T-cell (primary cell): ENCODE measurements at places on chromosomes 7 and 10.

- H3K27ac ChIP-seq: no peak overlapping the region
- H3K4me3 ChIP-seq: no peak overlapping the region
- no peaks in the 10 kb centered on the region for H3K27me3 ChIP-seq
- peaks cover 62% of the 10 kb centered on the region for H3K4me1 ChIP-seq
- peaks cover 5% of the 10 kb centered on the region for H3K36me3 ChIP-seq
Observed at GRCh38 chr7:55477781-55478374, 94.4 kb downstream of the VOPP1 start.

DNA sequence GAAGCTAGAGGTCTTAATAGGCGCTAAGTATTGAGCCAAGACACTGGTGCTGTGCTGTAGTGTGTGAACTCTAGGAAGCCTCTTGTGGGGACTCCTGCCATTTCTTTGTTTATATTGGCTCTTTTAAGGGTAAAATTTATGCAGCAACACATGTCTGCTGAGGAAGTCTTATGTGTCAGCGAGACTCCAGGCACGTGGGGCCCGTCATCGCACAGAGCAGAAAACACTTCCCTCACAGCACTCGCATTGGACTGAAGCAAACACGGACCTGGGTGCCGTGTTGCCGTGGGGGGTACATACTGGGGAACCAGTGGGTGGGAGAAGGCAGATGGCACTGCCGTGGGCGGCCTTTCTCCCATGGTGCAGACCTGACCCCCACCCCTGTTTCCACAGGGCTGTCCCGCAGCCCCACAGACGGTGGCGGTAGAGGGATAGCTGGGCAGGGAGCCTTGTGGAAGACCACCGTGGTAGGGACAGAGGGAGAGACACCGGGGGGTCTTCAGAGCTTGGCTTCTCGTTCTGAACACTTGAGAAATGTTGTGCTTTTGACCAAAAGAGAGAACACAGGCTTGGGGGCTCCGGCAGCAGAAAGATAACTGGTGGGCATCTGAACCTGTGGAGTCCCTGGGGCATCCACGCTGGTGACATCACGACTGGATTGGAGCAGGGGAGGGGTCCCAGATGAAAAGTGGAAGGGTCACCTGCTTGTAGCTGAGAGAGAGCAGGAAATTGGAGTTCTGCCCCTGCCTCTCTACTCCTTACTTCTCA, 284.7 kb upstream of the SHH start:
- DNase-seq: no peak
- H3K4me3 ChIP-seq: no peak overlapping the region
- H3K4me1 ChIP-seq: peaks cover 18% of the 10 kb centered on the region
- H3K36me3 ChIP-seq: no peaks in the 10 kb centered on the region
- H3K27ac ChIP-seq: no peak overlapping the region

DNA sequence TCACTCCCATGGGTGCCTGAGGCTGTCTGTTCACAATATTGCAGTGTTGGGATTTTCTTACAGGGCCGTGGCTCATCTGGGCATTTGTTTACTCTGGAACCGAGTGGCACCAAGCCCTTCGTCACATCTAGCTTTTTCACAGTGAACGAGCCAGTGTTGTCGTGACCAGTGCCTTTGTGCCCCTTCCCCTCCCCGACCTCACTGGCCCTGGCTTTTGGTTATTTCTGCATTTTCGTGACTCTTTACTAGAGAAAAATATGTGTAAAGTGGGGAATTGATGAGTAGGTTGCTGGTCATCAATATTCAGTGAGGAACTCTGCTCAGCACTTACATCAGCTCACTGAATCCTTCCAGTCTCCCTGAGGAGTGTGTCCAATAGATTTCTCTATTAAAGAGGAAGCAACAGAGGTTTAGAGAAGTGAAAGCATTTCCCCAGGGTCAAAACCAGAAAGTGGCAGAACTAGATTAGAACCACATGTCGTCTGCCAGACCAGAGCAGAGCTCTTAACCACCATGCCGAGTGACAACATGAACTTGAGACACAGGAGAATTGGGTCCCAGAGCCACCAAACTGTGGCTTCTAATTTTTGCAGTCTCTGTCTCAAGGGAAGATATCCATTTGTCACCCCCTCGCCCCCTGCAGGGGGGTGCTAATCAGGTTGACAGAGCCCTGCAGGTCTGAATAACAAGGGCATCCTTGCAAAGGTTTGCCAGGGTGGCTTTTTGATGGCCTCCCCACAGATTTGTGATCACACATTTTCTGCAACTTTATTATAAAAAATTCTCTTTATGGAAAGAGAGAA, 125.3 kb downstream of the CHN2 start:
- H3K27ac ChIP-seq: no peak overlapping the region
- no peaks in the 10 kb centered on the region for H3K27me3 ChIP-seq
- no peak for DNase-seq
- no peaks in the 10 kb centered on the region for H3K36me3 ChIP-seq
- no peaks in the 10 kb centered on the region for H3K4me1 ChIP-seq

- H3K36me3 ChIP-seq: no peaks in the 10 kb centered on the region
- no peak overlapping the region for H3K27ac ChIP-seq
- no peaks in the 10 kb centered on the region for H3K4me1 ChIP-seq
- H3K27me3 ChIP-seq: no peaks in the 10 kb centered on the region
Observed at GRCh38 chr7:79317728-79318127, 135.7 kb downstream of the MAGI2 start.

DNA sequence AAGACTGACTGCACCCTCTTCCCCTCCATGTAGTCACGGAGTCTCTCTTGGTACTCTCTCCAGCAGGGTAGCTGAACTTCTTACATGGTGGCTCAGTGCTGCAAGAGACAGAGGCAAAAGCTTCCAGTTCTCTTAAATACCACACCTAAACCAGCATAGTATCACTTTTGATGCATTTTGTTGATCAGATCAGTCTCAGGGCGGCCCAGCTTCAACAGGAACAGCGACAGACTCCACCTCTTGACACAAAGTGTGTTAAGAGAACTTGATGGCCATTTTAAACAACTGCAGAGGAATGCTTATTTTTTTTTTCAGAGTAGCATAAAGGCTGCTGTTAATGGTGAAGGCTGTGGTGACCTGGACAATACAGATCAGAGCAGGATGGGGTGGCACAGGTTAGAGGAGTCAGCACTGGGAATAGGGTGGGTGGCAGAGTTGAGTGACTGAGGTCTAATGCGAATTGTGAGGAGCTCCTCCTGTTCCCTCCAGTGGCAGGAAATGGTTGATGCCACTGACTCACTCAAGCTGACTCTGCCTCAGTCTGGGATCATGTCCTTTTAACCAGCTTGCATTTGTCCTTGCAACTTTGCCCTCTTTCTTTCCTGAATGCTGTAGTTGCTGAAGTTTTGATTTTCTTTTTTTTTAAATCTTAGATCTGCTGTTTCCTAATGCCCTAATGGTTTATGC, 17.3 kb downstream of the MGAM start:
- no peak overlapping the region for H3K4me3 ChIP-seq
- no peaks in the 10 kb centered on the region for H3K4me1 ChIP-seq
- H3K27ac ChIP-seq: no peak overlapping the region

DNA sequence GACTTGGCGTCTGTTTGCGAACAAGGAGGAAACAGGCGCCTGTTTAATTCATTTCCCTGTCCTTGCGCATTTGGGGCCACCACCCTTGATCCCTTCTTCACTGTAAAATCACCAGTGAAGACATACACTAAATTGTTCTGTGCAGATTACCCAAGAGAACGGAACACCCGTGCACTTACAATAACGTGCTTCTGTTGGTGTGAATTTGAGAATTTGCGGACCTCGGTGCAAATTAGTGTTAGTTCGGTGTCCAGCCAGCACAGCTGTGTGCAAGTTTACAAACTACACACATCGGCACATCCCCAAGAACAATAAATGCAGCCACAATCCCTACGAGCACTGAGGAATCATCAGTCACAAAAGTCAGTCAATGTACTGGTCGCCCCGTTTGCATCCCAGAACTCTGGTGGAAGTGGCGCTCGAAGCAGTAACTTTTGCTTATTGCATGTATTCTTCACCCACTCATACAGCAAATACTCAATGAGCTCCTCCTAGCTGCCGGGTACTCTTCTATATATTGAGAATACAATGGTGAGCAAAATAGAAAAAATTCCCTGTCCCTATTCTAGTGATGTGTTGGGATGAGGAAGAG, 786 bp upstream of the CNOT4 start:
- no peaks in the 10 kb centered on the region for H3K27me3 ChIP-seq
- H3K4me1 ChIP-seq: peaks cover 15% of the 10 kb centered on the region
- no peak overlapping the region for H3K27ac ChIP-seq
- DNase-seq: no peak
- no peaks in the 10 kb centered on the region for H3K36me3 ChIP-seq

DNA sequence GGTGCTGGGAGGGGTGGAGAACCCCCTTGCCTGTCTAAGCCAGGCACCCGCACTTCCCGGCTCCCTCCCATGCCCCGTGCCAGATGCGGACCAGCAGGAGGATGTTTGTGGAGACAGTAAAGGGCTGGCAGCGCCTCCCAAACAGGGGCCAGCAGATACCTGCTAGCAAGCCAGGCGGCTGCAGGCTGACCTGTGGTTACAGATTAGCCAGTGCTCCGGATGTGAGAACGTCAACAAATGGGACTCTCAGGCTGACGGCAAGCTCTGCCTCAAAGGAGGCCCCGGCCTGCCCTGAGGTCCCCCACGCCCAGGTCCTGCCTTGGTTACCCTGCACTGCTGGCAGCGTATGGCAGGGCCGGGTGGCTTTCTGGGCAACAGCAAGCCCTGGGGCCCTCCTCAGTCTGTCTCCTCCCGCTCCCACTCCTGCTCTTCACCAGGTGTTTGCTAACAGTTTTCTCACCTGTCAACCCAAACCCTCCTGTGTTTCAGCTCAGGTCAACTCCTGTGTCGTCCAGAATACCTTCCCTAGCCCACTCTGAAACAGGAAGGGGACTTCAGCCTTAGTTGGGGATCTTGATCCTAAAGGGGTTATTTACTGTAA, 85.4 kb downstream of the NEURL1 start:
- no peak overlapping the region for H3K27ac ChIP-seq
- no peaks in the 10 kb centered on the region for H3K36me3 ChIP-seq
- peaks cover 10% of the 10 kb centered on the region for H3K27me3 ChIP-seq

DNA sequence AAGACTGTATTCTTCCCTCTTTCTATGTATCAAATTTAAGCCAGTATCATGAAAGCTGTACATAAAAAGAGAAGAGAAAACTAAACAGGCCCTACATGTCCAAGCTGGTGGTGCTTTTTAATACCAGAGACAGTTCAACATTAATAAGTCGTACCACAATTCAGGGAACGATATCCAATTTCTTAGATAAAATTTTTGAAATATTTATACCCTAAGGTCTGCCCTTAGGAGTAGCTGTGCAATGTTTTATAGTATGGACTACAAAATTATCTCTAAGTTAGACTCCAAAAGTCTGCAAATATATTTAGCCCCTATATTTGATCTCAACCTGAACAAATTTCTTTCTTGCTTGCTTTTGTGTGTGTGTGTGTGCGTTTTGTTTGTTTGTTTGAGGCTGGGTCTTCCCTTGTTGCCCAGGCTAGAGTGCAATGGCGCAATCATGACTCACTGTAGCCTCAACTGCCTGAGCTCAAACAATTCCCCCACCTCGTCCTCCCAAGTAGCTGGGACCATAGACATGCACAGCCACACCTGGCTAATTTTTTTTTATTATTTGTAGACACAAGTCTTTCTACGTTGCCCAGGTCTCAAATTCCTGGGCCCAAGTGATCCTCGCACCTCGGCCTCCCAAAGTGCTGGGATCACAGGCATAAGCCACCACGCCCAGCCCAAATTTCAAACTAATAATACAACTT, 13.2 kb downstream of the ARHGAP19 start:
- H3K36me3 ChIP-seq: no peaks in the 10 kb centered on the region
- H3K4me3 ChIP-seq: no peak overlapping the region
- H3K27me3 ChIP-seq: no peaks in the 10 kb centered on the region
- H3K4me1 ChIP-seq: no peaks in the 10 kb centered on the region
- DNase-seq: no peak

- H3K27ac ChIP-seq: no peak overlapping the region
- no peak overlapping the region for H3K4me3 ChIP-seq
- no peaks in the 10 kb centered on the region for H3K27me3 ChIP-seq
- peaks cover 12% of the 10 kb centered on the region for H3K4me1 ChIP-seq
- no peaks in the 10 kb centered on the region for H3K36me3 ChIP-seq
Observed at GRCh38 chr7:105800442-105800841, 76.0 kb downstream of the ATXN7L1 start.

- H3K4me1 ChIP-seq: no peaks in the 10 kb centered on the region
- no peaks in the 10 kb centered on the region for H3K36me3 ChIP-seq
- no peak overlapping the region for H3K4me3 ChIP-seq
- DNase-seq: no peak
- H3K27me3 ChIP-seq: no peaks in the 10 kb centered on the region
Observed at GRCh38 chr10:106571192-106571946, 593.1 kb downstream of the SORCS1 start.

DNA sequence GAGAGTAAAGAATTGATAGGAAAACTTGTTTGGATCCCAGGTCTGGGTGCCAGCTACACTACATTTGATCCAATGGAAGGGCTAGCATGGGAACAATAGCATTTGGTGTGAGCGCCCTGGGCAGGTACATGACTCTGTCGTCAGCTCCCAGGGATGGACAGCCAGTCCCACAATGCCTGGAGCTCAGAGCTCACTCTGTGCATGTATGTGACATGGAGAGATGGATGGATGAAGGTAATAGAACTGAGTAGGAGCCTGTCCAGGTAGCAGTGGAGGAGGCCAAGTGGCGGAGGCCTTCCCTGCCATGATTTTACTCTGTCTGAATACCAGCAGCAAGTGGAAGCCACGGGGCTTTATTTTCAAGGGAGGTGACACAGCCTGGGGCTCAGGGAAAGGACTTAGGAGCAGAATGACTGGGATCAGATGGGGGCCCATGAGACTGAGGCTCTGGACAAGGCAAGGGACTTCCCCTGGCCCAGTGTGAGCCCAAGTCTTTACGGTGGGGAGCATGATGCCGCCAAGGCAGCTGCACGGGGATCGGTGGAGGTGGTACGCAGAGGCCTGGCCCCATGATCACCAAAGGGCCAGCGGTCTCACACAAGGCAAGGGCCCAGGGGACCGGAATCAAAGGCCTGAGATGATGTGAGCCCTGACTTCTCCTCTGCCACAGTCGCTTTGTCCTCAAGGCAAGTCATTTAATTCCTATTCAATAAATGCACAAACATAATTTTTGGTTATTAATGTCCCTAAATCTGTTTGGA, 5.9 kb downstream of the PTPRE start:
- H3K27ac ChIP-seq: no peak overlapping the region
- no peak for DNase-seq
- H3K27me3 ChIP-seq: peaks cover 18% of the 10 kb centered on the region

DNA sequence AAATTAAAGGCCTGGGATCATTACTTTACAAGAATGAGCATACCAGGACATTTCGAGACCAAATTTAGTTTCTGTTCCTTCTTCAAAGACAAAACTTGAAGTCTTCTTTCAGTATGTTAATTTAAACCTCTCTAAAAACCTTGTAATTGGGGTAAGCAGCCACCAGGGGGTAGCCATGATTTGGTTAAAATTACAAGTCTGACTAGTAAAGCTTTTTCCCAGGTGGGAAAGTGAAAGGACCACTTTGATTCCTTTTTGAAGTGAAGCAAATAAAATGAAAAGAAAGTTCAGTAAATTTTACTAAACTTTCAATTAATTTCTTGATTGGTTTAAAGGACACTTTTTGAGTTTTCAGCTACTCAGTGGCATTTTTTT, 294.3 kb downstream of the BBS9 start:
- no peaks in the 10 kb centered on the region for H3K36me3 ChIP-seq
- DNase-seq: no peak
- no peak overlapping the region for H3K4me3 ChIP-seq

GRCh38 chr7:22357311-22358175, 589 bp upstream of the RAPGEF5 start:
- no peak overlapping the region for H3K4me3 ChIP-seq
- no peaks in the 10 kb centered on the region for H3K36me3 ChIP-seq
- peaks cover 15% of the 10 kb centered on the region for H3K27me3 ChIP-seq
- no peak for DNase-seq

- H3K27ac ChIP-seq: no peak overlapping the region
- no peak overlapping the region for H3K4me3 ChIP-seq
- no peak for DNase-seq
- H3K36me3 ChIP-seq: no peaks in the 10 kb centered on the region
- no peaks in the 10 kb centered on the region for H3K4me1 ChIP-seq
Observed at GRCh38 chr7:42469341-42469740, 232.3 kb upstream of the GLI3 start.
